ENCODE measurements at places on chromosomes 11 and 22.

DNA sequence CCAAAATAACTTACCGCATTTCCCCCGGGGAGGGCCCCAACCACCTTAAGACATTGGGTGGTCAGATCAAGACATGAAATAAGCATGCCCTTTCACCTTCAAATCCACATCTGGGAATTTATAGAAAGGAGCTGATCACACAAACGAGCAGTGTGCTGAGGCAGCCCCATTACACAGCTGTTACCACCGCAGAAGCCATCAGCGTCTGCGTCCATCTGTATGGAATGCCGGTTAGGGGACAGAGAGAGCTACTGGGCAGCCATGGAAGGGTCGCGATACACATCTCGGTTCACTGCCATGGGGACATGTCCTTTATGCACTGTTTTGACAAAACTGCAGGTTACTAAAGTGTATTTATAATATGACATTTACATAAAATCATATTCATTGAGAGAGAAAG is 105.1 kb upstream of the LMO1 start:
- H3K27me3 ChIP-seq = no peaks in the 10 kb centered on the region
- no peak overlapping the region for H3K4me3 ChIP-seq
- DNase-seq = no peak
- no peaks in the 10 kb centered on the region for H3K4me1 ChIP-seq
- no peaks in the 10 kb centered on the region for H3K36me3 ChIP-seq
- no peak overlapping the region for H3K27ac ChIP-seq

DNA sequence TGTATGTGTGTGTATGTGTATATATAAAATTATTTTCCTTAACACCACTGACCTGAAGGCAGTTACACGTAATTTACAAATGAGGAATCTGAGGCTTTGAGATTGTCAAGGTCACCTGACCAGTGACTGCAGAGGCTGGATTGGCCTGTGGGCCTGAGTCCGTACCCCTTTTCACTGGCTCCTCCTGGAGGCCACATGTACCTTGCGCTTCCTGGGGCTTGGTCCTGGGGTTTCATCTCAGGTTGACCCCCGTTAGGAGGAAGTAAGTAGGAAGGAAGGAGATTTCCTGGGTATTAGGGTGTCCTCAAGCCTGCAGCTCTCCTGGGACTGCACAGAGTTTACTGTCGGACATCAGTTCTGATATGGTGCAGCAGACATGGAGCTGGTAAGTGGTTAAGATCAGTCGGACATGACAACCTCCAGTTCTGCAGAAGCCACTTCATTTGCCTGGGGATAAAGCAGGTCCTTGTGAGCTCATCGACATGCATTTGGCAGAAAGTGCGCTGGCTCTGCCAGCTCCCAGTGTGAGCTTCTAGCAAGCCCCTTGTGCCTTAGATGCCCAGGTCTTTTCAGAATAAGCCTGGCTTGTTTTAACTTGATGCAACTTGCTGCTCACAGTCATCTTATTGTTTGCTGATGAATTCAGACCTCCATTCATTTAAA is 36.6 kb downstream of the ST3GAL4 start:
- H3K27ac ChIP-seq = no peak overlapping the region
- no peaks in the 10 kb centered on the region for H3K27me3 ChIP-seq
- DNase-seq = no peak
- peaks cover 4% of the 10 kb centered on the region for H3K4me1 ChIP-seq

DNA sequence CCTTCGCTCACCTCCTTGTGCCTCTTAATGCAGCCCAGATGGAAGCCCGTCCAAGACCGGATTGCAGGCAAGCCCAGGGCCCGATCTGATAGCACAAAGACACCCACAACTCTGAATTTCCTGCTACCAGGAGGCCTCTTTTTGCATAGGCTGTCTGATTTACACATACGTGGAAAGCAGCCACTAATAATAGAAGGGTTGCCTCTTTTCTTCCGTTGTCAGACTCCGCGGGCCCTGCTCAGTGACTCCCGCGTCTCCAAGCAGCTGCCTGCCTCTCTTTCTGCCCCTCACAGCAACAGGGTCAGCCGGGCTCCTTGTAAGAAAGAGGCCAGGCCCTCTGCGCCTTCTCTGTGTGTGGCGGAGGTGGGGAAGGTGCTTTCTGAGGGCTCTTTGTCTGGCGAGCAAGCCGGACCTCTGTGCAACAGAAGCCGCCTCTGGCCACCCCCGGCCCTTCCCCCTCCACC is 26.7 kb downstream of the FLI1 start:
- no peak overlapping the region for H3K4me3 ChIP-seq
- no peak overlapping the region for H3K27ac ChIP-seq

- H3K36me3 ChIP-seq = no peaks in the 10 kb centered on the region
- H3K27me3 ChIP-seq = no peaks in the 10 kb centered on the region
- no peaks in the 10 kb centered on the region for H3K4me1 ChIP-seq
- H3K4me3 ChIP-seq = no peak overlapping the region
- no peak overlapping the region for H3K27ac ChIP-seq
Observed at GRCh38 chr11:38060920-38061319, 1462.9 kb upstream of the RAG2 start.

GRCh38 chr11:119525180-119525866 is 102.4 kb upstream of the THY1 start:
- no peaks in the 10 kb centered on the region for H3K4me1 ChIP-seq
- no peak overlapping the region for H3K4me3 ChIP-seq
- H3K27me3 ChIP-seq = no peaks in the 10 kb centered on the region
- no peak for DNase-seq

GRCh38 chr11:92152245-92152644 is 72.4 kb upstream of the FAT3 start:
- no peaks in the 10 kb centered on the region for H3K27me3 ChIP-seq
- no peak overlapping the region for H3K27ac ChIP-seq
- no peaks in the 10 kb centered on the region for H3K36me3 ChIP-seq

DNA sequence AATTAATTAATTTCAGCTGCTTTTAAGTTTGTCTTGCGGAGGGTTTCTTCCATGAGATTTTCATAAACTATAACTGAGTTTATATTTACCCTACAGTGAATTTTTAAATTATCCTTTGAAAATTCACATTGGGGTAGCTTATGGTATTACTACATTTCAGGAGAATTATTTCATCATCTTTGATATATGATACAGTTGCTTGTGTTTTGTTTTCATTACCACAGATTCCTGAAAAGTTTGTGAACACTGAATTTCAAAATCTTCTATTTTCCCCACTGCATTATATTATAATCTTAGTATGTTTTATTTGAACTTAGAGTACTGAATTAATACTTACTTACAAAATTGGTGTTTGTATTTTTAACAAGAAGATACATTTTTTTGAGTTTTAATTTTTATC is 24.4 kb downstream of the METTL15 start:
- no peak overlapping the region for H3K4me3 ChIP-seq
- no peaks in the 10 kb centered on the region for H3K4me1 ChIP-seq
- no peaks in the 10 kb centered on the region for H3K36me3 ChIP-seq
- no peak overlapping the region for H3K27ac ChIP-seq

GRCh38 chr11:17418444-17419081 is 30.1 kb upstream of the KCNJ11 start:
- no peaks in the 10 kb centered on the region for H3K4me1 ChIP-seq
- peaks cover 22% of the 10 kb centered on the region for H3K27me3 ChIP-seq
- no peak overlapping the region for H3K4me3 ChIP-seq
- no peak for DNase-seq
- H3K27ac ChIP-seq = no peak overlapping the region
